ENCODE measurements at places on chromosomes 11 and 22.

GRCh38 chr11:10864688-10865087 is 6.8 kb upstream of the ZBED5 start:
- no peak for DNase-seq

DNA sequence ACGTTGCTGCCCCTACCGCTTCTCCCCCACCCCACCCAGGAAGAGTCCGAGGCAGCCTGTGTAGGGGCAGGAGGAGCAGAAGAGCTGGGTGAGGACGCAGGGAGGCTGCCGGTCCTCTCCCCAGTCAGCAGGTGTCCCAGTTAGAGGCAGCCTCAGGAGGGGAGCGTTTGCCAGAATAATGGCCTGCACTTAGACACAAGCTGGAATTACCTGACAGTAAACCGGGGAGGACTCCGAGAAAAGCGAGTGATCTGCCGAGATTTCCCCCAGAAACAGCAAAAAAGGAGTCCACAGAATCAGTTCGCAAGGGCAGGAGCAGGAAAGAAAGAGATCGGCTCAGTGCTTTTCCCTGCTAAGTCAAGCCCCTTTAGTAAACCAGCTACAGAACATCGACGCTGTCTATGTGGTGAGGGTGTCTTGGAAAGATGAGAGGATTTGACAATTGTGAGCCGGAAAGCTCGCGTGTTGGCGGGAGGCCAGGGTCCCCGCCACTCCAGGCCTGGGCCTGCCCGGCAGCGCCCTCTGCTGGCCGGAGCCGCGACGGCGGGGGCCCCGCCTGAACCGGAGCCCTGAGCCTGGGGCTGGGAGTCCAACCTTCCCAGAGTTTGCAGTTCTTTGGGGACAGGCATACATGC is 17.7 kb upstream of the THRSP start:
- peak; percentile 84 for DNase-seq

- no peak for DNase-seq
These were observed 9.9 kb upstream of the CXCR5 start for GRCh38 chr11:118873804-118874203.

GRCh38 chr11:70912226-70912840 is 340.0 kb downstream of the SHANK2 start:
- peak; percentile 22 for DNase-seq

DNA sequence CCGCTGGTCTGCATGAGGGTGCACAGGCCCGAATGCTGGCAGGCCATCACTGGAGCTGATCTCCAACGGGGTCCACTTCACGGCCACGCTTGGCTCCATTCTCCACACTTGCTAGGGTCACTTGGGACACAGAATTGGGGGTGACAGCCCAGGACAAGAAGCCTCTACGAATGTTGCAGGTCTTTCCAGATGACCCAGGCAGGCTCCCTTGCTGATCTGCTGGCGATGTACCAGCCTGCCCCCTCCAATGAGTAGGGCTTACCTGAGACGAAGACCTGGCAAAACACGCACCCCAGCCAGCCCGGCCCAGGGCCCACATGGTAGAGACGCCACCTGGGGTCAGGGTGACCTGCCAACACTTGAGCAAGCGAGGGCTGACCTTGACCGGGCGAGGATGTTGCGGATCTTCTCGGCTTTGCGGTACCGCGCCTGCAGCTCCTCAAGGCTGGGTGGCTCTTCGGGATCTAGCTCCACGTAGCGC is 44.9 kb downstream of the C11orf58 start:
- no peak for DNase-seq

- peak; percentile 76 for DNase-seq
These were observed 10.8 kb upstream of the CCDC86 start for GRCh38 chr11:60831143-60831500.

- DNase-seq, result no peak
These were observed 3.3 kb upstream of the MIEF1 start for GRCh38 chr22:39498802-39499201.

DNA sequence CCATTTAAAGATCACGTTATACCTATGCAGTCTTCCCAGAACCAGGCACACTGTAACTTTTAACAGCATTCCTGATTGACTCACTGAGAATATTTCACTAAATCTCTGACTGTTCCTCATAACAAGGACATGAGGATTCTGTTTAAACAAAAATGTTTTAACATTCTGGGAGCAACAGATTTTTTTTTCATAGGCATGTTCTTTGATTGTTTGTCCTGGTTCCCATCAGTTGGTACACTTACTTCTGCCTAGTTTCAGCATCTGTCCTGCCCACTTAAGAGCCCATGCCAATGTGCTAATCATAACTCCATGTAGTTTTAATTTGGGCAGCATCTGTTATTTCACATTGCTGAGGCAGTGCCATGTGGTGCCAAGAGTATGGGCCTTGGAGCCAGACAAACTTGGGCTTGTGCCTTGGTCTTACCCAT is 138.5 kb upstream of the CTSC start:
- DNase-seq, result no peak

DNA sequence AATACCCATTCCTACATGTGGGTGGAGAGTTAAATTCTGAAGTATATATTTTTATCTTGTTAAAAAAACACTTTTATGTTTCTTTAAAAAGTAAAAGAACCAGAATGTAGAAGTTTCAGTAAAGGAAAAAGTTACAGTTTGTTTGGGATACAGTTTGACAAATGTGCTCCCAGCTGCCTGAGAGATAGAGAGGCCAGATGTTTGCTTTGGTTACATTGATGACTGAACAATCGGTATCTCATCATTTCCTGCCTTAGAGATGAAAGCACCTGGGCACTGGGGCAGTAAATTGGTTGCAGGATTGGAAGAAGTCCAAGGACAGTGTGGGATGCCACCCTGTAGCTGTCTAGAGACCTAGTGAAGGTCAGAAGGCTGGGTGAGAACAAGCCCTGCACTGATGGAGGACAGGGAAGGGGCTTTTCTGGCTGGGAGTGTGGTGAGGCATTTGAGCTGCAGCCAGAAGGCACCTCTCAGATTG is 16.6 kb downstream of the MED15 start:
- no peak for DNase-seq

DNA sequence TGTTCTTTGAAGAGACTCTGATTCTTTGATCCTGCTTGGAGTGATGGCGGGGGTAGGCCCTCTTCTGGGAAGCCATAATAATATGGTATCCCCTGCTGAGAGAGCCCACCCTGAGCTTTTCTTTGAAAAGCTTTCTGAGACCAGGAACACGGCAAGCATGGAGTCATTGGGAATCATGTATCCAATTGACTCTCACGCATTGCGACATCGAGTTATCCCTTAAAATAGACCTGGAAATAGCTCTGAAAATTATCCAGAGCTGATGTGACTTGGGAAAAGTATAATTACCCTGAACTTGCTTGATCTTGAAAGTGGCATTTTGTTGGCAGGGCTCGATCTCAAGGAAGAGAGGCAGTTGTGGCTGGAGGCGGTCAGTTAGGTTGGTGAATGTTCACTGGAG is 36.8 kb upstream of the MPEG1 start:
- DNase-seq, result no peak

GRCh38 chr11:107733518-107733917 is 21.7 kb upstream of the SLN start:
- no peak for DNase-seq

DNA sequence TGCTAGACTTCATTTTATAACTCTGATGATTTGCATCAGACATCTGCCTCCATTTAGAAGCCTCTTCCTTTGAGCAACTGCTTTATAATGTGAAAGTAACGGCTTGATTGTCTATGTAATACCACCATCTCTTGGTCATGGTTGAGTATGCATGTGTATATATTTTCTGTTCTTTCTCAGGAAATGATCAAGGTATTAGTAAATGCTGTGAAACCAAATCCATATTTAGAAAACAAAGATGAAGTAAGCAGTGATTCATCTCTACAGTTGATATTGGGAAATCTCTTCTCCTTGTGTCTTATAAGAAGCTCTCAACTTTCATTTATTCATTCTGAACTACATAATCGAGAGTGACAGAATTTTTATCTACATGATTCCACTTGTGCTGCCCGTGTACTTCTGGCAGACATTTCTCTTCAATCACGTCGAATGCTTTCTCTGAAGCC is 104.6 kb upstream of the ANO3 start:
- DNase-seq, result no peak

DNA sequence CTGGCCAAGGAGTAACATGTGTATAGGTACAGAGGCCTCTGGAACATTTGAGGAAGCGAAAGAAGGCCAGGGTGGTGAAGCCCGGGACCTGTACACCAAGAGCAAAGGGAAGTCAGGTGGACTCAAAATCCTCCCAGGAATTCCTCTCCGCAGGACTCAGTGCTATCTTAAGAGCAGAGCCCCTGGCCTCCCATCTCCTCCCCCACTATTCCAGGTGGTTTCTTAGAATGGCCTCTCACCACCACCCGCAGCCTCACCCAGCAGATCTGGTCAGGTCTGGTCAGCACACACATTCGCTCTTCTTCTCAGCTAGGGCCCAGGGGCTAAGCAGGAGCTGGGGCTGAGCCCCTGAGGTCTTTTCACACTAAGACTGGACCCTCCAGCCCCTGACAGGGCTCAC is 59.1 kb downstream of the SCGB1A1 start:
- DNase-seq, result no peak

GRCh38 chr11:3000032-3000961 is 8.2 kb upstream of the NAP1L4 start:
- DNase-seq, result peak; percentile 93

DNA sequence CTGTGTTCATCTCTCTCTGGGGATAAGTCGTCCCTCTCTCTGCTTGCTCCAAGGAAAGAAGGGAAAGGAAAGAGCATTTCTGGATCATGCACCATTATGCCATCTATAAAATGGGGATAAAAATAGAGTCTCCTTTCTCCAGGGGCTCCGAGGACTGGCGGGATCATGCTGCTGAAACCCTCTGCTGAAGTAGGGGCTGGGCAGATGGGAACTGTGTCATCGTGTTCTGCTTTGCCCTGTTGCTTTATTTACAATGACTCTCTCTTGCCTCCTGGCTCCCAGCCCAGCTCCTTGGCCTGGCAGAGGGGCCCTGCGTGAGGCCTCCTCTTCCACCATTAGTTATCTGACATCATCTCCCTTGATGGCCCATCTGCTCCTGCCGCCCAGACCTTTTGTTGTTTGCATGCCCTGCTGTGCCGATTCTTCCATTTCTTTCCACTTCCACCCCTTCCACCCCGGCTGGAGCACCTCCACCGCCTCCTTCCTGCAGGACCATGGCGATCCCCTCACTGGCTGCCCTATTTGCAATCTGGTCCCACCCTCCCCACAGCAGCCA is 200.9 kb downstream of the MYO18B start:
- peak; percentile 87 for DNase-seq

- DNase-seq, result no peak
These were observed 32.8 kb downstream of the KCNQ1OT1 start for GRCh38 chr11:2666828-2667570.

- no peak for DNase-seq
These were observed 24.1 kb upstream of the CDC42EP2 start for GRCh38 chr11:65290448-65291165.

DNA sequence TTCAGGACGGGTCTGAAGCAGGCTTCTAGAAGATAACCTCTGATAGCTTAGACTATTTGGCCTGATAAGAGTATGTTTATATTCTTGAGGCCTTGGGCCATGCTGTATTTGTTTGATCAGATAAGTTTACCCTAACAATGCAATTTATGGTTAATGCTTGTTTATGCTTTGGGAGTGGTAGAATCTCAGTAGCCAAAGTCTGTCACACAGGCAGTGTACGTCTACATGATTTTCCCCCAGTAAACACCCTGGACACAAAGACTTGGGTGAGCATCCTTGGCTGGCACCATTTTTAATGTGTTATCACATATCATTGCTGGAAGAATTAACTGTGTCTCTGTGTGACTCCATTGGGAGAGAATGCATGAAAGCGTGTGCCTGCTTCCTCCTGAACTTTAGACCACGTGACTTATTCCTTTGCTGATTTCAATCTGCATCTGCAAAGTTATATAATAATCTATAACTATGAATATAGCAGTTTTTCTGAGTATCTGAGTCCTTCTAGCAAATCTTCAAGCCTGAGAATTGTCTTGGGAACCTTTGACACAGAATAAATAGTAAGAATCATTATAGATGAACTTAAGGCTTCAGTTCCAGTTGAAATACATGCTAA is 172.4 kb downstream of the CASP12 start:
- DNase-seq, result no peak

DNA sequence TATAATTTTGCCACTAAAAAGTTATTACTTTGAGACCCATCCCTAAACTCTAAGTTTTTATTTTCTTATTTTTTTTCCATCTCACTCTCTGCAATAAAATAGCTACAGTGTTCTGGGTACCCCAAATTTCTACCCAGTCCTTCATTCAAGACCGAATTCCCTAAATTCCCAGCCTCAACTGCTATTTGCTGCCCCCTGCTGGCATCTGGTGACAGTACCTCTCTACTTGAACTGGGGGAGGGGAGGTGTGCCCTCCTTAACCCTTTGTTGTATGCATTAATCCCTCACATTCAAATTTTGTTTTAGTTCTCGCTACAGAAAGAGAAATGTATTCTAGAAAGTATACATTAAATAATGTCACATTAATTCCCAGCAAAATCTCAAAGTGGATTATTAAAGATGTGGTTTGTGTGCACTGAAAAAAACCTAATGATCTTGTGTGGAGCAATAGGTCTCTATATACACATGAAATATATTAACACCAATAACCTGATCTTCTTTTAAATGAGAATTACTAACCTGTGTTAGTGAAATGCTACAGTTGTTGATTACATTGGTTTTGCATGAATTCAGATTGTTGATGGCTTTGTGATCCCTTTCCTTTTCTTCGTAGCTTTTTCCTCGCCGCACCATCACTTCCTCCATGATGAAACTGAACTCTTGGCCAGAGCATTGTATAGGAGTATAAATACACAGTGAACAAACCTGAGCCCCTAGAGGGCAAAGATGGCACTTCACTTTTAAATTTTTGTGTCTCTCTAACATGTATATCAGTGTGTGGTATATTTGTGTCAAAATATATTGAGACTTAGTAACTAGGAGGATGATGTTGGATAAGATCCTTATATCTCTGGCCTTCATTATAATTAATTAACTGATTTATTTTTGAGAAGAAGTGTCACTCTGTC is 590.0 kb downstream of the METTL15 start:
- peak; percentile 38 for DNase-seq

DNA sequence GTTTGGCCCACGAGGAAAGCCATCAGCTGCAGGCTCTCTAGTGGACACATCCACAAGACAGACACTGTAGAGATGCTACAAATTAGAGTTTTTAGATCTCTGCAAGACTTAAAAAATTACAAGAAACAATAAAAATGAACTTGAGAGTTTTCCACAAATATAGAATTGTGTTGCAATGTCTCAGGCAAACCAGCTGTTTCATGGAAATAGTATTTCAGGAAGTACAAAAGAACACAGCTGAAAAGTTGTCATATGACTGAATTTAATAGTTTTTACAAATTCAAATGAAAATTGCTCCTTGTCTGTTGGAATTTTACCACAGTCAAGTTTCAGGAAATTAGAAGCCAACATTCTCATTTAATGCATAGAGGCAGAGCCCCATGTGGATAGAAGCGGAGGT is 184.5 kb upstream of the PITPNB start:
- DNase-seq, result no peak

DNA sequence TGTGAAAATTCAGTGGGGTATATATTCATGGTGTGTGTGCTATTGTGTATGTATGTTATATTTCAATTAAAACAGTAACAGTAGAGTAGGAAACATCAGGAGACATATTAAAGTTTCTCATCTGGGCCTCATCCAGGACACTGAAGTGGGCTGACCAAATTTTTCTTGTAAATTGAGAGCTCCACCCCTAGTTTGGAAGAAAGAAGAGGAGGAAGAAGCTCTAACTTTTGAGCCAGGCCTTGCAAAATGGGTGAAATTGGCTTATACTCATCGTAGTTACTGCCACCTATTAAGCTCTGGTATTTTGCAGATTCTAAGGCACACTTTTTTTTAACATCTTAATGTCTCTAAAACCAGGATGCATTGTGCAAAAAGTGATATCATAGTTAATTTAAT is 33.7 kb downstream of the TSPAN18 start:
- DNase-seq, result no peak

- DNase-seq, result no peak
These were observed 26.5 kb downstream of the SCGB1A1 start for GRCh38 chr11:62445314-62445740.
